ENCODE measurements at places on chromosomes 2 and 18.

GRCh38 chr2:241049739-241050623 lies 51.6 kb downstream of the SNED1 start:
- DNase-seq, result no peak

- DNase-seq, result peak; percentile 32
Measured at GRCh38 chr2:120825370-120826259, 89.9 kb downstream of the GLI2 start.

- DNase-seq, result no peak
Measured at GRCh38 chr2:65974067-65974723, 460.7 kb upstream of the MEIS1 start.

DNA sequence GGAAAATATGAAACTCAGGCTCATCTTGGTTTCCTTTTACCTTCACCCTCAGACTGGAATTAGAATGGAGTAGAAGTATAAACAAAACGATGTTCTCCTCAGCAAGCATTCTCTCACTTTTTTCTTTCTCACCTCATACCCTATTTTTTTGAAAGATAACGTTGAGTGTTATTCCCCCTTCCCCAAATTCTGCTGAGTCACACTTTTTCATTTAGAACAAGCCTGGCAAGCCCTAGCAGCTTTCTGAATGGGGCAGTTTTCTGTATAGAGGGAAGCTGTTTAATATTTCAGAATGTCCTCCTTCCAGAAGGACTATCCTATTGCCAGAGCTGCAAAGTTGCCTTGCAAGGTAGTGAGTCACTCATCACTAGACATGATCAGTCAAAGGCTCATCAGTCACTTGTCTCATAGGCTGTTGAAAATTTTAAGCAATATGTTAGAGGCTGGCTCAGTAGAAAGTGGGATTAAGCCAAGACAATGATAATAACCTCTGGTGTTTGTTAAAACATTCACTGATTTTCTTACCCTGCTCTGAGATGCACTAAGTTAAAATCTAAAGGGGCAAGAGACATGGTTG lies 416.1 kb downstream of the RNF144A start:
- DNase-seq, result no peak

DNA sequence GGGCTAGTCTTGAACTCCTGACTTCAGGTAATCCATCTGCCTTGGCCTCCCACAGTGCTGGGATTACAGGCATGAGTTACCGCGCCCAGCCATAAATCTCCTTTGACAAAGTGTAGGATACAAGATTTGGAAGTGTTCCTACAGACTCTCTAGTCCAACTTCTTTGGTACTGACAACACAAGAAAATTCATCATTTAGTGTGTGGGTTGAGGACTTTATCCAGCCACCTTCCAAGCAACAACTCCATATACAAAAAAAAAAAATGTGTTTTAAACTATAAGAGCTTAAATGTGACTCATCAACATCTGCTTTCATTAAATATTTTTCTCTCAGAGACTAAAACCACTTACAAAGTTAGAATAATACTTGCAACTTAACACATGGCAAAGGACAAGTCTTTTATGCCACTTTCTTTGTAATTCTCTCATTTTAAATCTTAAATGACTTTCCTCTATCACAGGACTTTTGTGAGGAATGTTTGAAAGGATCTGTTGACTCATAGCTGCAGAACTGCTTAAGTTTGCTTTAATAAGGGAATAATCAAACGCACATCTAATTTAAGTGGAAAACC lies 46.2 kb upstream of the ITGAV start:
- no peak for DNase-seq

- no peak for DNase-seq
Measured at GRCh38 chr18:7497081-7497480, 70.0 kb upstream of the PTPRM start.

- no peak for DNase-seq
Measured at GRCh38 chr2:173545364-173545763, 190.7 kb downstream of the CDCA7 start.

DNA sequence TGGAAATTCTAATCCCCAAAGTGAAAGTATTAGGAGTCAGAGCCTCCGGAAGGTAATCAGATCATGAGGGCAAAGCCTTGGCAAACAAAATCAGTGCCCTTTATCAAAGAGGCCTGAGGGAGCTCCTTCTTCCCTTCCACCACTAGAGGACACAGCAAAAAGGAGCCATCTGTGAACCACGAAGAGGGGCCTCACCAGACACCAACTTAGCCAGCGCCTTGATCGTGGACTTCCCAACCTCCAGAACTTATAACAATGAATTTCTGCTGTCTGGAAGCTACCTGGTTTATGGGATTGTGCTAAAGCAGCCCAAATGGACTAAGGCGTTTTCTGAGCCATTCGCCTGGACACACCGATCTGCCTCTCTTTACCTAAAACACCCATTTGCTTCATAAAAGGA lies 133.1 kb downstream of the EIPR1 start:
- no peak for DNase-seq

DNA sequence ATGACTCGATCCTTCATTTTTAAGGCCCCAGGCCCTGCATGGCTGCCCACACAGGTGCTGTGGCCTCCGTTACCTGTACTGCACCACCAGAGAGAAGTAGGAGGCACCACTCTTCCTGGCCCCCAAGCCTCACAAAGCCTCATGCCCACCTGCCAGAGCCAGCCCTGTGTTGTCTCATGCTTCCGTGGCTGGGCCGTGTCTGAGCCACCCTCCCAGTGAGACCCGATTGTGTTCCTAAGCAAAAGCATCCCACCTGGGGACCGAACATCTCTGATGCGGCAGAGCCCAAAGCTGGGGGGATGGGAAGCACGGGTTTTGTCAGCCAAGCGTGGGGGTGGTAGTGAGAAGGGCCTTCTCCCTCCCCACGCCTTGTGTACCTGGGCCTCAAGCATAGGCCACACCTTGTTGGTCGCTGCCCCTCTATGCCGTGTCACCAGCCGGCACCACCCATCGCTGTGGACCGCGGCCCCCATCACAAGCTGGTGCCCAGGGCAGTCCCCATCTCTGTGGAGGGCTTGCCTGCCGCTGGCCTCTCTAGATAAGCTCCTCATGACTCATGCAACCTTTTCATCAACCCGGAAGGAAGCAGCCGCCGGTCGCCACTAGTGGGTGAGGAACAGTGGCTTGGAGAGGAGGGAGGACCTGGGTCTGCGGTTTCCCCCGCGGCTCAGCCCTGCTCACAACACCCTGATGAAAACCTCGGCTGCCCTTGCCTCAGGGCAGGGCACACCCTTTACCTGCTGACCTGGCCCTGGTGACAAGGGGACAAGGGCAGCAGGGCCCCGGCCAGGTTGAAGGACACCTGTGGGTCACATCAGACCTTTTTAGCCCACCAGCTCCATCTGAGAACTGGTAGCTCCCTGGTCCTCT lies 2.7 kb upstream of the RNPEPL1 start:
- peak; percentile 15 for DNase-seq

DNA sequence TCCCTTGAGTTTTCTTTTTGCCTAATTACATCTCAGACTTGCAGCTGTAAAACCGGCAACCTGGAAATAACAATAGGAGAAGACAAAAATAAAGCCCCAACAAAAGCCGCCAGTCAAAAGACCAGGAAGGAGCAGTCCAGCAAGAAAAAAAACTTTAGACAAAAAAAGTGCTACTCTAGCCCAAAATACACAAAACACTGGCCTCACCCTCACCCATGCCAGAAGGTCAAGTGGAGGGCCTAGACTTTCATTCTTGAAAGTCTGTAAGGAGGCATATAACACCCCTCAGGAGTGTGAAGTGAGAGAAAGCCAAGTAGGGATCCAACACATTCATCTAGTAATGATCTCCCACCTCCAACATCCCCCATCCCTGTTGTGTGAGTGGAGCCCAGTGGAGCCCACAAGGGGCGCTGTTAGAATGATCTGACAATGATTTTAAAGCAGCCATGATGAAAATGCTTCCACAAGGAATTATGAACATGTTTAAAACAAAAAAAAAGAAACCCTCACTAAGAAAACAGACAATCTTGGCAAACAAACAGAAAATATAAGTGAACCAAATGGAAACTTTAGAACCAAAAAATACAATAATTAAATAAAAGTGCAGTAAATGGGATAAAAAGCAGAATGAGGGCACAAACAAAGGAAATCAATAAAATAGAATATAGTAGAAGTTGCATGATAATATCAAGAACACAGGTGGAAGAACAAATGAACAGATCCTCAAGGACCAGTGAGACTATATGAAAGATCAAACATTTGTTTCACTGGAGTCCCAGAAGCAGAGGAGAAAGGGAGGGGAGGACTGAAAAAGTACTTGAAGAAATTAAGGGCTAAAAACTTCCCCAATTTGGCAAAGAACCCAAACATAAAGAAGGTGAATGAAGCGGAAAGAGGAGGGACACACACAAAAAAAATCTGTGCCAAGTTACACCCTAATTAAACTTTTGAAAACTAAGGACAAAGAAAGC lies 23.9 kb downstream of the SESTD1 start:
- DNase-seq, result peak; percentile 25

DNA sequence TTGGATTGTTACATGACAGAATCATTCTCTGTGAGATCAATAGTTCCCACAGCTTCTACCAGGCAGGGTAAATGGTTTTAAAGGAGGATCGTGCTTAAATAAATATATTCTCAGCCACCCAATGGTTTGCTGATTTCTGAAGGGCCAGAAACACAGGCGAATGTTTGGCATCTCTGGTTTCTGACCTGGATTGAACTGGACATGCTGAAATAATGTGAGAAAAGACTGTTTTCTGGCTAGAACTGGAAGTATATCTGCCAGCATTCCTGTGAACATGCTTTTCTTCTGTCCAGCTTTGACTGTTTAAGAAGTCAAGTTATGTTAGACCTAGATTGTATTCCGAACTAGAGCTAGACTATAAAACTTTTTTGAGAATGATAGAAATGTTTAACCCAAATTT lies 77.1 kb upstream of the COL3A1 start:
- no peak for DNase-seq

- DNase-seq, result no peak
Measured at GRCh38 chr2:127226520-127227263, 6.6 kb upstream of the CYP27C1 start.

DNA sequence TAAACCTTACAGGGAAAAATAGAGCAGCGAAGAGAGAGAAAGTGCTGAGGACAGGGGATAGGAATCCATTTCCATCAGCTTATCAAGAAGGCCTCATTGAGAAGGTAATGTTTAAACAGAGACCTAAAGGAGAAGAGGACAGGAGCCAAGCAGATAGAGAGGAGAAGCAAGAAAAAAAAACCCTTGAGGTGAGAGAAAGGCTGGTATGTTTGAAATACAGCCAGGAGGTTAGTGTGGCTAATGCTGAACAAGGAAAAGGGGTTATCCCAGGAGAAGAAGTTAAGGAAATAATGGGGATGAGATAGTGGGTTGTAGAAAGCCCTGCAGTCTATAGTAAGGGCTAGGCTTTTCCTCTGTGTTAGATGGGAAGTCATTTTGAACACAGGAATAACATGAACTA lies 90.8 kb downstream of the GRB14 start:
- no peak for DNase-seq

DNA sequence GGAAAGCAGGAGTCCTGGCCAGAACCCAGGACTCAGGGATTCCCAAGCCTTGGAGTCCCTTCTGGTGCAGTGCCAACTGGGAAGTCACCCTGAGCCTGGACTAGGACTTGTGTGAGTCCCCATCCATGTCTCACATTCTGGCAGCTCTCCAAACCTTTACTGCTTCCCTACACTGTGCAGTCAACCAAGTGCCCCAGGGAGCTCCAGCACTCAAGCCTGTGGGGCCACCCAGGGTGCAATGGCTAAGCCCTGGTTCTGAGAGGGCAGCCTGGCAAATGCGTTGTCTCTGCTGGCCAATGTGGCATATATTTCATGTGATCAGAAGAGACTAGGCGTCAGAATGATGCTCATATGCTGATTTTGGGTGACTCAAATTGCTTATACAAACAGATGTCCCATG lies 223.4 kb downstream of the SP3 start:
- no peak for DNase-seq

GRCh38 chr2:179250095-179250494 lies 14.5 kb downstream of the SESTD1 start:
- no peak for DNase-seq

DNA sequence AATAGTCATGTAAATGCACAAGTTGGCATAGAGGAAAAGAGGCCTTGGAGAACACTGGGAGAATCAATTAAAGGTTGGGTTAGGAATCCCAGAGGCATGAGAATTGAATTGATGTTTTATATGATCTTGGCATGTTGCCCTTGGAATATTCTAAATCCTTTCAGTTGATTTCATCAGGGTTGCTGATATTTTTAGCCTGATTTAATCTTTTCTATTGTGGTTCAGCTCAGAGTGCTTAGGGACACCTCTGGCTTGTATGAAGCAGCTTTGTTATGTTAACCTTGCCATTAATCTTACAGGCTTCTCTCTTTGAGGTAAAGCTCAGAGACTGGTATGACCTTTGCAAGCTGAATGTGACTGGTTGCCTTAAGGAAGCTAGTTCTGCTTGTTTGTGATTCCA lies 64.4 kb upstream of the LYPD6B start:
- DNase-seq, result no peak

All from glutamatergic neuron (in vitro differentiated cells).